ENCODE measurements at places on chromosomes 12 and 14.

GRCh38 chr12:122368361-122369073 is 54.0 kb downstream of the CLIP1 start:
- DNase-seq: no peak

DNA sequence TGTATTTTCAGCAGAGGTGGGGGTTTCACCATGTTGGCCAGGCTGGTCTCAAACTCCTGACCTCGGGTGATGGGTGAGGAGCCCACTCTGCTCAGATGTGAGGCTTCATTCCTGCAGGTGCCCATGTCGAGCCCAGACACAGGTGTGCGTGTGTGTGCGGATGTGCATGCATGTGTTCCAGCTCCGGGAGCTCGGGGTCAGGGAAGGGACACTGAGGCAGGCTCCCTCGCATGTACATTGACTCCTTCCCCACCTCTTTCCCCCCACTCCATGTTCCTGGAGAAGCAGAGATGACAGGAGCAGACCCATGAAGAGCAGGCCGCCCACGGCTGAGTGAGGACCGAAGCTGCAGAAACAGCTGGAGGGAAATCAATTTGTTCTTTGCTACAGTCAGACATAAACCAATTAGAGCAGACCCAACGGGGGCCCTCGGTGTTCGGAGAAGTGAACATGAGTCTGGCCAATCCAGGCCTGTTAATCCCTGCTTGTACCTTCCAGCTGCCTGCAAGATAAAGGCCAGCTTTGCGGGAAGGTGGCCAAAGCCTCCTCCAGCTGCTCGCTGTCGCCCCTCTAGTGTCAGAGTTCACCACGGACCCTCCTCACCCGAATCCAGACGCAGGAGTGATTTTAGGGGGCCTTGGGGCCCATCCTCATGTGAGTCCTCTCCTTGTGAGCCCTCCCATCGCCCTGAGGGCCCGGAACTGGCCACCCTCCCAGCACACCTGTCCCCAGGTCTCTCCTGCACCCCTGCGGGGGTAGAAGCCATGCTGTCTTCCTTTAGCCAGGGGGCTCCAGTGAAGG is 321.0 kb upstream of the RTL1 start:
- DNase-seq: no peak

DNA sequence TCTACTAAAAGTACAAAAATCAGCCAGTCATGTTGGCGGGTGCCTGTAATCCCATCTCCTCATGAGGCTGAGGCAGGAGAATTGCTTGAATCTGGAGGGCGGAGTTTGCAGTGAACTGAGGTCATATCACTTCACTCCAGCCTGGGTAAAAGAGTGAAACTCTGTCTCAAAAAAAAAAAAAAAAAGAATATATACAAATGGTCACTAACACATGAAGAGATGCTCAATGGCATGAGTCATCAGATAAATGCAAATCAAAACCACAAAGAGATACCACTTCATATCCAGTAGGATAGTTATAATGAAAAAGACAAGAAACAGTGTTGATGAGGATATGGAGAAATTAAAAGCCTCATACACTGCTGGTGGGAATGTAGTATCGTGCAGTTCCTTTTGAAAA is 33.6 kb upstream of the METAP2 start:
- DNase-seq: no peak

- DNase-seq: no peak
These were observed 217.8 kb downstream of the TMEM117 start for GRCh38 chr12:44053549-44054127.

DNA sequence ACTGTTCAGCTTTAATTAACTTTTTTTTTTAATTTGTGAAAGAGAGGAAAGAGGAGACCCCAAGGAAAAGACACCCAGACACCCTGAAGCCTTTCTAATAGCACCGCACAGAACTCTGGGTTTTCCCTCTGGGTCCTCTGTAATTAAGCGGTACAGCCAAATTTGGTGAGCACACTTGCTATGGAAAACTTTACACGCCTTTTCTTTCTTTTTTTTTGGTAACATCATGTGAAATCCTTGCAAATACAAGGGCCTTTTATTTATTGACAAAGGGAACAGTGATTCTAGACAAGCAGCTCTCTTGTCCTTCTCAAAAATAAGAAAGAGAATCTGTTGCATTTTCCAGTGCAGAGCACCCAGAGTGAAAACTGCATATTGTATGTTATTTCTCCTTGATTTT is 44.4 kb upstream of the CPM start:
- peak; percentile 87 for DNase-seq

- no peak for DNase-seq
These were observed 118.6 kb downstream of the PLXNC1 start for GRCh38 chr12:94266796-94267536.

GRCh38 chr12:12405882-12406281 is 49.0 kb downstream of the BORCS5 start:
- DNase-seq: no peak

- no peak for DNase-seq
These were observed 2.3 kb downstream of the TMED10 start for GRCh38 chr14:75174066-75174465.

DNA sequence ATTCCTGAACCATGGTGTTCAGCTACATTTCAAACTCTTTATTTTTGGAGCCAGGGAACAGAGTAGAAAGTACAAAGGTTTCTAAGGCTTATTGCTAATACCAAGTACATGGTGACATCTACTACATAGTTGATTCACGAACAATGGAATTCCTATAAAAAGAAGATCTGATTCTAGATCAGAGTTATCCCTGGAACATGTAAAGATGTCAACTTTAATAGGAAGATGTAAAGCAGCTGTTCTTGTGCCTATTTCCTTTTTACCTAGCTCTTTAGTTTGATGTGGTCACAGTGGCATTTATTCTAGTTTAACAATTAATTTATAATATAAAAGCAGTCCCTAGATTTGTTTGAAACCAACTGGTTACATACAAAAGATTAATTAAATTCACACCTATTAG is 99.5 kb downstream of the NUBPL start:
- DNase-seq: no peak

DNA sequence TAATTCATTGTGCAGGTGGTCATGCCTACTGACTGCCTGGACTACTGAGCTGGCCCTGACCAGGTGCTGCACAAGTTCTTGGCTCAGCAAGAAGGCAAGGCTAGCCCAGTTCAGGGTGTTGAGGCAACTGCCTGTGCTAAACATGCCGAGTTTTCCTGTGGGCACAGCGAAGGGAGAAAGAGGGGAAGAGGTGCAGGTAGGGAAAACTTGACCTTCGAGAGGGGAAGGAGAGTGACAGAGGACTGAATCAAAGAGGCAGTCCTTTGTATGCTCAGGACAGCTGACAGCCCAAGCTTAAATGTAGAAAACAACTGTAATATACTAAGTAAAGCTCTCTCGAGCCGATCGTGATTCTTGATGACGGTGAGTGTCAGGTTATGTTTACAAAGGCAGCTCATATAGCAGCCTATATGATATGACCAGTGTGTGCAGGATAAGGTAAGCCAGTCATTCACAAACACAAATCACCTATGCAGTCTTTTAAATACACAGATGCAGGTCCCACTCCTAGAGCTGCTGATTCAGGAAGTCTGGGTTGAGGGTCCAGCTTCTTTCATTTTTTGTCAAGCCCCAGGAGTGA is 2.6 kb downstream of the IRAK3 start:
- no peak for DNase-seq

GRCh38 chr12:102401087-102401486 is 79.3 kb downstream of the IGF1 start:
- no peak for DNase-seq

DNA sequence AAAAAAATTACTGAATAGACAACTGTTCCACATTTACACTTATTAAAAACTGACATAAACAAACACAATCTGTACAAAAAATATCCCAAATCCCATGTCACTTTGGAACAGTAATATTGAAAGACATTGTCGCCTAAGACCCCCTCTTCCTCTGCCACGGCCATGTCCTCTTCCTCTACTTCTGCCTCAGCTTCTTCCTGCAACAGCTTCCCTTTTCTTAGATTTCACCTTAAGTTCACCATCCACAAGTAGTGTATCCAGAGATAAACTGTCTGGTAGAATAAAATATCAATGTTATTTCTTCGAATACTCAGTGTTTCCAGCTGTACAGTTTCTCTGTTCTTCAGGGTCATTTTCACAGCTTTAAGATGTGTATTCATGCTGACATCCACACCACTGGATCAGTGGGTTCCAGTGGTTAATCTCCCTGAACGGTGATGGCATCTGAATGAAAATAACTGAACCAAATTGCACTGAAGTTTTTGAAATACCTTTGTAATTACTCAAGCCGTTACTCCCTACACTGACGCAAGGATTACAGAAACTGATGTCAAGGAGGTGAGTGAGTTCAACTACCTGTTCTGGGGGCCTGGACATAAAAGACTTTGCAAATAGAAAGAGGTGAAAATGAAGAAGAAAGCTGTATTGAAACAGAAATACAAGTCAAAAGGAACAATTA is 208.5 kb downstream of the C12orf50 start:
- no peak for DNase-seq

GRCh38 chr14:100398044-100398443 is 74.9 kb downstream of the SLC25A47 start:
- no peak for DNase-seq

DNA sequence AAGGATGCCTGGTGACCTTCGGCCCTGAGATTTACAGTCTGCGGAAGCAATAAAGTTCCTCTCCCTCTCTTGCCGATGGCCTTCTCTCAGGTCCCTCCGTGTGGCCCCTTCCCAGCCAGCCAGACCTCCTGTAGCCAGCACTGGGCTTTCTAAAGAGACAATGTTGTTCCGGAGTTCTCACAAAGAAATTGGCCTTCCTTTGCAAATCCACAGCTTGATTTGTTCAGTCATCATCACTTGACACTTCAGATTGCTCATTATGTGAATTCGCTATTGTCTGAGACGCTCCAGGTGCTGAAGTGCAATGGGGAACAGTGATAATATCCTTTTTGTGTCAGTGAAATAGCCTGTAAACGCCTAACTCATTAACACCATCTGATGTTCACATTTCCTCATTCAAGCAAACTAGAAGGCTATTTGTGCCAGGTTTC is 43.7 kb upstream of the GPHB5 start:
- no peak for DNase-seq

- no peak for DNase-seq
These were observed 387.8 kb upstream of the RPL10L start for GRCh38 chr14:47039336-47039735.

- DNase-seq: no peak
These were observed 82.8 kb downstream of the PLEKHG7 start for GRCh38 chr12:92785563-92785950.

GRCh38 chr12:72612171-72612570 is 340.0 kb downstream of the TRHDE start:
- DNase-seq: no peak

- no peak for DNase-seq
These were observed 192.7 kb downstream of the PTPRO start for GRCh38 chr12:15515010-15515409.

DNA sequence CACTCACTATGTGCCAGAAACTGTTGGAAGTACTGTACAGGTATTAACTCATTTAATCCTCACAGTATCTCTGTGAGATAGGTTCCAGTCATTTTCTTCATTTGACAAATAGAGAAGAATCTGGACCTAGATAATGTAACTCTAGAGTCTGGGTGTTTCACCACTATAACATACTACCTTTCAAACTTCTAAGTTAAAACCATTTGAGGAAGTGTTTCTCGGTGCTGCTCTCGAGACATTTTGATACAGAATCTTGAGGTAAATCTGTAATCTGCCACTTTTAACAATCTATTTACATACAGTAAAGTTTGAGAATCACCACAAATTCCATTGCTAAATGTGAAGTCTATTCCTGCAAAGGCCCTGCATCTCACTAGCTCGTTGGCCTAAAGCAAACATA is 8.8 kb downstream of the OLR1 start:
- no peak for DNase-seq

DNA sequence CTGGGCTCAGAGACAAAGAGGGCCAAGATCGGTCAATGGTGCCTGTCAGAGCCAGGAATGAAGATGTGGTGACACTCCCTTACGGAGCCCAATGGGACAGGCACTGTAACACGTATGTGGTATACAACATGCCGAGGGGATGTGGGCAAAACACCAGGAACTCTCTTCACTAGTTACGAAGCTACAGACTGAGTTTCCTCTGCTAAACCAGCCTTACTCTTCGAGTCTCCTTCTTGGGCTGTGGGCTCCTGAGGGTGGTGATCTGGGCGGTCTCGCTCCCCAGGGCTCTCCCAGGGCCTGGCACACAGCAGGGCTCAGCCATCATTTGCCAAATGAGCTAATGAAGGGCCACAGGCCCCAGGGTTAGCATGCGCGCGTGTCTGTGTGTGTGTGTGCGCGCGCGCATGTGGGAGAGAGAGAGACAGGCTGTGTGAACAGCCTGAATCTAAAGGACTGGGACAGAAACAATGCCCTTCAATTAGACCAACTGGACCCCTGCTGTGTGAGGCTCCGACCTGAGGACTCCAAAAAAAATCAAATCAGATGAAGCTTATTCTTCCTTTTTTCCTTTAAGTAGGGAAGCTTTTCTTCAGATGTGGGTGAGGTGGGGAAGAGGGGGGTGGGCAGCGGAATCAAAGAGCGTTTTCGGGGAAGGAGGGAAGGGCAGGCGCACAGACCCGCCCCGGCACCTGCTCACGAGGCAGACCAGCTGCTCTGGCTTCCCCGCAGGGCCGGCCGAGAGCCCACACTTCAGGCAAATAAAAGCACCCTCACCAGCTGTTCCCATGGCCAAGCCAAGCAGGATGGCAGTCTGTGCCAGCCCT is 42.5 kb downstream of the CCDC88C start:
- DNase-seq: no peak

DNA sequence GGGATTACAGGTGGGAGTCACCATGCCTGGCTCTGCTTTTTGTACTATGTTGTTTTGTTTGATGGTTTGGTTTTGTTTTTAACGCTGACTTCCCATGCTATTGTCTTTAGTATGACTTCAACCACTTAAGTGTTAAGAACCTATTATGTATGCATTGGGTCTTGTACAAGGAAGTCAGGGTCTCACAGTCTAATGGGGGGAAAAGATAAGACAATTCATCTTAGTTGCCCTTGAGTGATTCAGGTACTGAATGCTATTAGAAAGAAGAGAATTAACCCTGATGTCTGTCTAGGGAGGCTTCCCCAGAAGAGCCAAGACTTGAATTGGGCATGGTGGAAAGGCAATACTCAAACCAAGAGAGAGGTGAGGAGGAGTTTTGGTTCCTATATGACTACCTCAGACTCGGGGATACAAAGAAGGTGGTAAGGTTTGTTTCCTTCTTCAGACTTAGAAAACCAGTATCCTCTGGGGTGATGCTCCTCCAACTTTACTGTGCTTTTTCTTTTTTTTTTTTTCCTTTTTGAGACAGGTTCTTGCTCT is 64.6 kb downstream of the SUSD6 start:
- no peak for DNase-seq

DNA sequence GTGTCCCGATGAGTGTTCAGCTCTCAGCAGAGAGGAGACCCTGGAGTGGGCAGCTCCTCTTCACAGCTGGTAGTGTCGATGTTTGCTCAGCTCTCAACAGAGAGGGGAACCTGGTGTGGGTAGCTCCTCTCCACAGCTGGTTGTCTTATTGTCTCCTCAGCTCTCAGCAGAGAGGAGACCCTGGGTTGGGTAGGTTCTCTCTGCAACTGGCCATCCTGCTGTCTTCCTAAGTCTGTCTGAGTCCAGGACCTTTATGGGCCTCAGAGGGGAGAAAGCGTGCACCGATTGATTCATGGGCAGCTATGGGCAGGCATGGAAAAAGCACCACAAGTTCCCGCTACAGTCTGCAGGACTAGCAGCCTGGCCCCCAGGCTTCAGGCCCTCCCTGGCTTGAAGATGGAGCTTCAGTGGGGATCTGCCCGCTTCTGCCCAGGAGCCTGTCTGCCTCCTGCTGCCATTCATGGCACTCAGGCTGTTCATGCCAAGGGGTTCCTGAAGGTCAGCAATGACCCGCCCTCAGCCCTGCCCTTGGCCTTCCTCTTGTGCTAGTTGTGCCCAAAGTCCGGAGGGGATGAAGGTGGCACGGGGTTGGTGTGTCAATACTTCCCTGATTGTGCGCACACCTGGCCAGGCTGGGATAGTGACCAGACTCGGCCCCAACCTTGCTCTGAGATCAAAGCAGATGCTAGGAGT is 224.2 kb downstream of the KCNC2 start:
- DNase-seq: no peak

Data from putamen (tissue), 1 donor.